ENCODE measurements at places on chromosomes 3 and 15. TPM values are rescaled to one million over a fixed set of nuclear protein-coding genes. Genes with fewer than 3 reads are reported as not detected.

- no peak for DNase-seq
Observed at GRCh38 chr3:197961582-197961945, 1.5 kb downstream of the LMLN start.

- DNase-seq, result no peak
Observed at GRCh38 chr3:131608296-131608695, 105.5 kb upstream of the MRPL3 start.

DNA sequence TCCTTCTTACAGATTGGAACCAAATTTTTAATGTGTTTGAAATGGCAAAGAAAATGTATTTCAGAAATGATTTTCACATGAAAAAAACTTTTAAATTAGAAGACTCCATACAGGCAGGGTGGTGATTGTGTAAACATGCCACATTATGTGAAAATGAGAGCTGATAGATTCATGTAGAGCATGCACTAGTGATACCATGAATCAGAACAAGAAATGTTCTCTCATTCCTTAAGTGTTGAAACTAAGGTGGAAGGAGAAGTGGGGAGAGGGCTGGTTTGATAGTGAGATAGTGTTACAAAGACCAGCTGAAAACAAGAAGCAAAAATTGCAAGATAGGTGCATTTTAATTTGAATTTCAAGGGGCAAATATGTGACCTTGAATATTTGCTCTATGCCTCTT is 100.3 kb downstream of the CCNL1 start:
- no peak for DNase-seq

DNA sequence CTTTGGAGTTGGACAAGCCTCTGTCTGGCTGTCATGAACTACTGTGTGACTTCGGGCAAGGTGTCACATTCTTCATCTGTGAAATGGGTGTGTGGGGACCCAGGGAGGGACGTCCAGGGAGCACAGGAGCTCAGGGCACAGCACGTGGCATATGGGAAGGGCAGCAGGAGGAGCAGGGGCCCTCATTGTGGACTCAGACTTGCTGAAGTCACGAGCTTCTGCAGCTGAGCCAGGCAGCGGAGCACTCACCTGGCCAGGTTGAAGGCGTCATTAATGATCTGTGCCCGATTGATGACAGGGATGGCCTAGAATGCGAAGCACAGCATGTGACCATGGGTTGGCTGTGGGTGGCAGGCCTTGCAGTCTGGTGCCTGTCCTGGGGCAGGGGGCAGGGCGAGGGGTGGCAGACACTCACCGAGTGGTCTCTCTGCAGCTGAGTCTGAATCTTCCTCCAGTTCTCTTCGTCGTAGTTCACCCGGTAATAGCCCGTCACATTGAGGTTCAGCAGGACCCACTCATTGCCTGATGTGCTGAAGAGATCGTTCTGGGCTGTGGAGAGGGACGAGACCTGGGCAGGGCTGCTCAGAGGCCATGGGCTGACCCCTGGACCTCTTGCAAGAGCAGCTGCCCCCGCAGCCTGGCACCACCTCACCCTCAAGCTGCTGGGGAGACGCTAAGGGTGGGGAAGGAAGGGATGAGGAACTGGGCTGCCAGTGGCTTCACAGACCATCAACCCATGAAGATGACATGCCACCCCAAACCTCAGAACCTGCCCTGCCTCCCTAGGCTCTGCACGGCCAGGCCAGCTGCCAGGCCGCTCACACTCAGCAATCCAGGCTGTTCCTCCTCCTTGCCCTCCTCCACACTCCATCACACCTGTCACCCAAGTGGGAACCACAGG is 15.4 kb downstream of the ANPEP start:
- no peak for DNase-seq

- DNase-seq, result no peak
Observed at GRCh38 chr15:48682942-48683651, 37.6 kb upstream of the FBN1 start.

- DNase-seq, result no peak
Observed at GRCh38 chr15:22794063-22794462, 7.6 kb downstream of the NIPA1 start.

DNA sequence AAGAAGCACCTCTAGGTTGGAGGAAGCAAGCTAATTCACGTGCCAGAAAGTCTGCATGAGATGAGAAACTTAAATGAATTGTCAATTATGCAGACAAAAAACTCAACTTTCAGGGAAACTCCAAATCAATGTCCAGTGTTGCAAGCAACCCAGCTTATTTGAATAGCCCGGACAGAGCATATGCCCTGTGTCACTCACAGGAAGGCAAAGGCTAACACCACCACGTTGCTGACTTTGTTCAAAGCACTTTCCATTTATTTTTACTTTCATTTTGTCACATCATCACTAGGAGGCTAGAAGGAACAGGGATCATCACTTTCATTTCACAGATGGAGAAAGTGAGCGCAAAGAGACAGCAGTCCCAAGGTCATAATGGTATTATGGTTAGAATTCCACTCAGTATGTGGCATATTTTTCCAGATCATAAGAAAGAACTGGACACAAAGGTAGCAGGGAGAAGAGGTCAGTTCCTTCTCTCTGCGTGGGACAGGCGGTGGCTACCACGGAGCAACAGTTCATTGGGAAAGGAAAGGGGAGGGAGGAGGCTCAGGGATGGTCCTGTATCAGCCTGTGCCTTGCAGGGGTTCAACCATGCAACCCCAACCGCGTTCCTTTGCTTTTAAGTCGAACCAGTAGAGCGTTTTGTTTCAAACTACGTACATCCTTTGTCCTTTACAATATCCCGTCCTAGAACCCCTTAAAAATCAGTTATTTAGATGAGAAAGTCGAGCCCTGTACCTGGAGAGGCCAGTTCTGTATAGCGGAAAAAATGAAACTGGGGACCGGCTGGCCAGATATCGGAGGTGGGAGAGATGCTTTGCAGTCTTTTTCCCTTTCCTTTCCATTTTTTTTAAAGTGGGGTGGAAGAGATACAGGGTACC is 1.1 kb downstream of the HEG1 start:
- DNase-seq, result no peak

DNA sequence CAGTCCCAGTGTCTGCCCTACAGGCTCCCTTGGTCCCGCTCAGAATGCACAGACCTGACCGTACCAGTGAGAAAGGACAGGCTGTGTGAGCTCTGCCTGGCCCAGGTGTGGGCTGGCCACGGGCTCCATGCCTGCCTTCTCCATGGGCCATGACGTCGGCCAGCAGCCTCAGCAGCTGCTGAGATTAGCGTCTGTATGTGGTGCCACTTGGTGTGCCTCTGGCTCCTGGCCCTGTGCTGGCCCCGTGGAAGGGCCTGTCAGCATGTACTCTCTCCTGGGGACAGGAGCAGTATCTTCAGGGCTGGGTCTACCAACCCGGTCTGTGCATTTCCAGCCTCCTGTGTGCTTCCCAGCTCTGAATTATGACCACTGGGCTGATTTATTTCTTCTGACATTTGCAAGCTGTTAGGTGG is 25.7 kb downstream of the KLF13 start:
- no peak for DNase-seq

GRCh38 chr3:191470545-191470944 is 9.6 kb downstream of the PYDC2 start:
- no peak for DNase-seq

- no peak for DNase-seq
Observed at GRCh38 chr3:29281094-29281343, 148 bp downstream of the RBMS3 start.

GRCh38 chr3:58383476-58383875 is 50.2 kb downstream of the PDHB start:
- no peak for DNase-seq

GRCh38 chr3:133293397-133294110 is 106.3 kb upstream of the BFSP2 start:
- DNase-seq, result no peak

DNA sequence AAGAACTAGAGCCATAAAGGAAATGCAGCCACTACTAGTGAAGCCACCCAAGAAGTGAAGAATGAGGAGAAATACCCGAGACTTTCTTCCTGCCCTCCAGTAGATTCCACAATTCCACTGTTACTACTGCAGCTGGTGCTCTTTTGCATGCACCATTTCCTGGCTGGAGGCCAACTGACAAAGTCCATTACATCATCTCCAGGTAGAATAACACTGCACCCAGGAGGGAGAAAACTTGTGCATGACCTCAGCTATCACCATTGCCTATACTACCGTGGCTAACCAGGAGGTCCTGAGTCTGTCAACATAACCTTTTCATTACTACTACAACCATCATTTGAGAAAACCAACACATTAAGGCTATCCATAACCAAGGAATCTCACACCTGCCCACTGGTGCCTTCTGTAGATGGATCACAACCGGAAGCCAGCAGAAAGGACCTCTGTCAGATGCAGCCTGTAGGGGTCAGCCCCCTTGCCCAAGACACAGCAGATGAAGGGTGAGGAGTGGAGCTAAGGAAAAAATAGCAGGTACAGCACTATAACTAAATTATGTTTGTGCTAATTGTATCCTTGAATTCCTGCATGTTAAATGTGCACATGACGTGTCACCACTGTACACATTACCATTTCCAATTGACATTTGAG is 200.8 kb upstream of the C2CD4B start:
- no peak for DNase-seq

- no peak for DNase-seq
Observed at GRCh38 chr3:176696816-176697215, 500.5 kb downstream of the TBL1XR1 start.

- no peak for DNase-seq
Observed at GRCh38 chr3:132867956-132868355, 145.7 kb upstream of the NPHP3 start.

GRCh38 chr3:46372492-46373359 is 2.0 kb downstream of the CCR5 start:
- no peak for DNase-seq

- DNase-seq, result no peak
Observed at GRCh38 chr3:122843604-122844003, 48.7 kb downstream of the SLC49A4 start.

SCG3 gene
- polyA plus RNA-seq, result 0.09 TPM

ADAMTS17 gene
- 4.0 TPM for polyA plus RNA-seq

IGSF10 gene
- polyA plus RNA-seq, result 5.5 TPM

ATP2B2 gene
- 6.6 TPM for polyA plus RNA-seq

ALDH1L1 gene
- 0.22 TPM for polyA plus RNA-seq

XCR1 gene
- 0.27 TPM for polyA plus RNA-seq
